ENCODE measurements at places on chromosomes 7 and 10.

GRCh38 chr7:12074889-12075288, 136.2 kb upstream of the TMEM106B start:
- no peak for DNase-seq

- no peak for DNase-seq
Measured at GRCh38 chr7:141737118-141737835, 881 bp upstream of the SSBP1 start.

DNA sequence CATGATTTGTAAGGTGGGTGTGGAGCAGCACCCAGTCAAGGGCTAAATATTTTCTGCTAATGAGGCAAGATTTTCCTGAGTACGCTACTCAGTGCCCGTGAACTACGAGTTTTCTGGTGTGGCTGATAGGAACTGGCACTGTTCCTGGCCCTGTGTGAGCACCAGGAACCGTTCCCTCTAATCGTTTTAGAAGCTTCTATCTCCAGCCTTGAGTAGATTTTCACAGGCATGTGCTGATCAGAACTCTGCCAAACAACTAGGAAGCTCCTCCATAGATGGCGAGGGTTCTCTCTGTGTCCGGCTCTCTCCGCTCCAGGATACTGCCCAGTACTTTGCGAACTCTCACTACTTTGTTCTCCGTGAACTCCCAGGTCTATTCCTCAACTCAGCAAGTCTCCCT, 17.7 kb downstream of the TRIM4 start:
- no peak for DNase-seq

DNA sequence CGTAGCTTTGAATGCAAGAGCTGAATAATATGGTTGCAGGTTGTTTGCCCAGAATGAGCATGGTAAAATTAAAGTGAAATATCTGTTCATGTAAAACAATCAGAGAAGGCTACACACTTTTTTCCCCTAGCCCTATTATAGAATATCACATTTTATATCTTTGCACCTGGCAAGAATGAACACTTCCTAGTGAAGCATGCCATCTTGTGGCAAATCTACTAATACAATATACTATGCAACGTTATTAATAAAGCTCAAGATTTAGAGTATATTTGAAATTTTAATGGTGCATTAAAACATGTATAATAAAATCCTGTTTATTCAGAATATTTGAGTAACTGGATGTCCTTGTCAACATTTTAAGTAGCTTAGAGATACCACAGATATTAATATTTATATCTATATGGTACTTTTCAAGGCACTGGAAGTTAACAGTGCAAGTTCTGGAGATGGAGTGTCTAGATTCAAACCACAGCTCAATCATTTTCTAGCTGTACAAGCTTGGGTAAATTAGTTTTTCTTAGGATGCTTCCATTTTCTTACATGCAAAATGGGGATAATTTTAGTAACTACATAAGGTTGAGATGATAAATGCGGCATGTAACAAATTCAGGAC, 643.1 kb upstream of the SEMA3D start:
- DNase-seq = no peak

- DNase-seq = no peak
Measured at GRCh38 chr7:3957472-3958108, 656.5 kb downstream of the SDK1 start.

DNA sequence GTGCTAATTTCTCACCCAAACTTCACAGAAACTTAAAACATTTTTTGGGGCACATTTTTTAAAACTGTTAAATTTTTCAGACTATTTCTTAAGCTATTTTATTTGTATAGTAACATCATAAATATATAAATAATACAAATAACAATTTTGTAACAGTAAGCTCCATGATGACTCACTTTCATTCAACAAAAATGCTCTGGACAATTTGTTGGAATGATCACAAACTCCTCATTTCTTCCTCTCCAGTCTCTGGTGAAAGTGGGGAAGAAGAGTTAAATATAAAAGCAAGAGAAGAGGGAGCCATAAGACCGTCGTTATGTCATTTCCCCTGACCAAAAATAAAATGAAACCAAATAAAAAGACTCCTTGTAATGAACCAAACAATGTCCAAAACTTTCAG, 162.4 kb downstream of the AGMO start:
- DNase-seq = no peak

- no peak for DNase-seq
Measured at GRCh38 chr10:100334762-100335161, 4.7 kb upstream of the PKD2L1 start.

- DNase-seq = no peak
Measured at GRCh38 chr10:19451937-19452336, 364.3 kb upstream of the PLXDC2 start.

DNA sequence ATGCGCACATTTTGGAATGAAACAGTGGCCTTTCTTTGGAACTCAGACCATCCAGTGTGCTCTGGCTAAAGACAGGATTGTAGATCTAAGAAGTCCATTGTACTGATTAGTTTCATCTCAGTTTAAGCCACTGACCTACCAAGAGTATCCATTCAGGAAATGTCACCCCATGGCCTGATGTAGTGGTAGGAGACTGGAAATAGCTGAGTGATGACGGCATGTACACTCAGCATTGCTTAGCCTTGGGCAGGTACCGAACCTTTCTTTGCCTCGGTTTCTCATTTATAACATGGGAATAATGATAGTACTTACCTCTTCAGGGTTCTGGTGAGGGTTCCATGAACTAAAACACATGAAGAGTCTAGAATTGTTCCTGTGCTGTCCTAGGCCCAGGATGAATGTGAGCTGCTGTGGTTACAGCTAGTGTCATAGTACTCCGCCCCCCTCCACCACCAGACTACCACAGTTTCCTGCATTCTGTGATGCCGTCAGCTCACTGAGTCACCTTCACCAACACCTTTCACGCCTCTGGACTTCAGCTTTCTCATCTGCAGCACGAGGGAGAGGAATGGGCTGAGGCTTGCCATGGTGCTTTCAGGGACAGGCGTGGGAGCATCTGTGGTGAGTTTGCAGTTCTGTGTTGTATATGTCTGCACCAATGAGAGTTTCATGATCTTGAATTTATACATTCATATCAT, 484.0 kb upstream of the GALNT17 start:
- peak; percentile 68 for DNase-seq

GRCh38 chr7:22979861-22980260, 34.1 kb downstream of the HYCC1 start:
- no peak for DNase-seq

GRCh38 chr10:59648711-59649201, 60.9 kb downstream of the SLC16A9 start:
- DNase-seq = no peak

DNA sequence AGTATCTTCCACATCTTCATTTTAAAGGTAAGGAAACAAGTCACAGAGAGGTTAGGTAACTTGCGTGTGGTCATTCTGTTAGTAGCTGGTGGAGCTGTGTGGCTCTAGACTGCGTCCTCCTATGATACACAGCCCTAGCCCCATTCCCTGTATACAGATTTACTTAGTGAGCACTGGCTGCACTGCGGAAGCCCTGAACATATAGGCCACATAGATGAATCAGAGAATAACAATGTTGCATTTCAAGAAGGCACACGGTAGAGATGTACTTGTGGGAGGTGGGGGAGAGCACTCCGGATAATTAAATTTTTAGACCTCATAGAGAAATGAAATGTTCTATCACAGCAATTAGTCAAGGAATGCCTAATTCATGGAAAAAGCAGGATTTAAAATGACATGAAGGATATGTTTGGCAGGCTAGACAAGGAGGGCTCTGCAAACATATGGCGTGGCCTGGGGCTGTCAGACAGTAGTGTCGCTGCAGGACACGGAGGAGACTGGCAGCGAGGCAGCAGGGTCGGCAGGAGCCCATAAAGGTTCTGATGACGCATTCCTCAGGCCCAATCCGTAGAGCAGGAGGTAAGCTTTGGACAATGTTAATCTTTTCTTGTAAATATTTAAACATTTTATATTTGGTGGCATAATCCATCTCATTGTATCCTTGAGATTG, 29.5 kb downstream of the RAB11FIP2 start:
- no peak for DNase-seq

DNA sequence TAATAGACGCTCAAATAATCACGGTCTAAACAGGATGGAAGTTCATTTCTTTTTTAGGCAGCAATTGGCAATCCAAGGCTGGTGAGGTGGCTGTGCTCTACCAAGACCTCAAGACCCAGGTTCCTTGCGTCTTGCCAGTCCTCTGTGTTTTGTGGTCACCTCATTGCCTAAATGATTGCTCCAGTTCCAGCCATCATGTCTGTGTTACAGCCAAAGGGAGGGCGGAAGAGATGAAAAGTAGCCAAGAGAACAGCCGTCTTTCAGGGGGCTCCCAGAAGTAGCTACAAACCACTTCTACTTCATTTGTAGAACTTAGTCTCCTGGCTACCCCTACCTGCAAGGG, 19.2 kb upstream of the C10orf67 start:
- DNase-seq = no peak

- DNase-seq = no peak
Measured at GRCh38 chr10:126270111-126270510, 118.2 kb downstream of the ADAM12 start.

- DNase-seq = no peak
Measured at GRCh38 chr7:8149222-8149621, 112.7 kb downstream of the ICA1 start.

- DNase-seq = no peak
Measured at GRCh38 chr10:120557311-120557710, 100.3 kb downstream of the PLPP4 start.

DNA sequence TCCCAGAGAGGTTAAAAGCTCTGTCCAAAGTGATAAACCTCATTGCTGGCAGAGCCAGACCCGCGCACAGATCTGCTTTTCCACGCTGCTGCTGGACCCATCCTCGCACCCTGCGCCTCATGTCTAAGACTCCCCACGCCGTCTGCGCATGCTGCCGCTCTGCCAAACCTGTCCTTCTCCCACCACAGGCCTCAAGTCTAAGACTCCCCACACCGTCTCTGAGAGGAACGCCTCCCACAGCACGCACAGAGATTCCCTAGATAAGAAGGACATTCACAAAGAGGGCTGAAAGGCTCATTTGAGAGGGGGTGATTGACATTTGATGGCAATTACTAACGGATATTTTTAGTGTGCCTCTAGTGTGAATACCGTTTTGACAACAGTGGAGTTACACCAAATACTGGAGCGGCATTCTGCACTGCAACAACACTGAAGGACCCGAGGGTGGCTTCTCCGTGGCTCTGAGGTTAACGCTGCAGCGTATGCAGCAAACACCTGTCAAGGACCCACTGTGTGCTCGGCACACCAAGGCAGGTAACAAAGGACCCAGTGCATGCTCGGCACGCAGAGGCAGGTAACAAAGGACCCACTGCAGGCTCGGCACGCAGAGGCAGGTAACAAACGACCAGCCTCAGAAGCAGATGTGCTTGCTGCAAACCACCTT, 231.4 kb downstream of the DNAJB6 start:
- no peak for DNase-seq

DNA sequence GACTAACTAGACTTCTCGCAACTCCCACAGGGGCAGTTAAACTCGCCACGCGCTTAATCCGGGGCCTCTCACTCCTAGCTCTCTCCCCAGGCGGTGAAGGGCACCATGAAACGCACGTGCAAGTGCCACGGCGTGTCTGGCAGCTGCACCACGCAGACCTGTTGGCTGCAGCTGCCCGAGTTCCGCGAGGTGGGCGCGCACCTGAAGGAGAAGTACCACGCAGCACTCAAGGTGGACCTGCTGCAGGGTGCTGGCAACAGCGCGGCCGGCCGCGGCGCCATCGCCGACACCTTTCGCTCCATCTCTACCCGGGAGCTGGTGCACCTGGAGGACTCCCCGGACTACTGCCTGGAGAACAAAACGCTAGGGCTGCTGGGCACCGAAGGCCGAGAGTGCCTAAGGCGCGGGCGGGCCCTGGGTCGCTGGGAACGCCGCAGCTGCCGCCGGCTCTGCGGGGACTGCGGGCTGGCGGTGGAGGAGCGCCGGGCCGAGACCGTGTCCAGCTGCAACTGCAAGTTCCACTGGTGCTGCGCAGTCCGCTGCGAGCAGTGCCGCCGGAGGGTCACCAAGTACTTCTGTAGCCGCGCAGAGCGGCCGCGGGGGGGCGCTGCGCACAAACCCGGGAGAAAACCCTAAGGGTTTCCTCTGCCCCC, 19.5 kb downstream of the WNT8B start:
- peak; percentile 32 for DNase-seq

- no peak for DNase-seq
Measured at GRCh38 chr7:77460057-77460486, 43.9 kb upstream of the GSAP start.

DNA sequence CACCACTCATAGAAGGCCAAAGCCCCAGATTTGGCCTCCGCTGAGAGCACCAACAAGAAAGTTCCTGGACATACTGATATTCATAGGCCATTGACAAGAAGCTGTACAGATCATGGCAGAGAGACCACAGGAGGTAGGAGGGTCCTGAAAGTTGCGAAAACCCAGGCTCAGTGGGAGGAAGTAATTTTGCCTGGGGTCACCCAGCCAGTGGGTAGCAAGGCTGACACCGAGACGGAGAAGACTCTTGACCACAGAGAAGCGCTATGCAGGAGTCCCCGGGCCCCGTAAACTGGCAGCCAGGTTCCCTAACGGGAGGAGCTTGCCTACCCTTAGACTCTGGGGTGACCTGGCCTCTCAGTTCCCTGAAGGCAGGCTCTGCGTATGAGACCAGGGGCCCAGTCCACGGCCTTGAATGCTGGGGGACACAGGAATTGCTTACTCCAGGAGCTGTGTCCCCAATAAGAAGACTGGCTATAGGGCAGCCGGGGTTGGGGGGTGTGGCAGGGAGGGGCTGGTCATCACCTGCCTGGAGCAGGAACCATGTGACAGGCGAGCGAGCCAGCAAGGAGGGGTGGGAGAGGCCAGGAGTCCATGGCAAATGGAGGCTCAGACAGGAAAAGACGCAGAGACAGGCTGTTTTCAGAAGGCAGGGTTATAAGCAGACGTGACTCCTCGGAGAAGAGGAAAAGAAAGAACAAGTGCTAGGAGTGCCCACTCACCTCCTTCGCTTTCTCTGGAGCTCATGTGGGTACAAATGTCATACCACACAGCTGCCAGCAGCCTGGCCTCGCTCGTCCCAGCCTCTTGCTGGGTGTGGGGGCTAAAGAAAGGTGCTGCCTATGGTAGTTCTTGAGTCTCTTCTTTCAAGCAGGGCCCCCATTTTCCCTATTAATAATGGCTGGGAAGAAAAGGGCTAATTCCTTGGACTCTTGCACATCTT, 24.6 kb upstream of the NPFFR1 start:
- DNase-seq = no peak

DNA sequence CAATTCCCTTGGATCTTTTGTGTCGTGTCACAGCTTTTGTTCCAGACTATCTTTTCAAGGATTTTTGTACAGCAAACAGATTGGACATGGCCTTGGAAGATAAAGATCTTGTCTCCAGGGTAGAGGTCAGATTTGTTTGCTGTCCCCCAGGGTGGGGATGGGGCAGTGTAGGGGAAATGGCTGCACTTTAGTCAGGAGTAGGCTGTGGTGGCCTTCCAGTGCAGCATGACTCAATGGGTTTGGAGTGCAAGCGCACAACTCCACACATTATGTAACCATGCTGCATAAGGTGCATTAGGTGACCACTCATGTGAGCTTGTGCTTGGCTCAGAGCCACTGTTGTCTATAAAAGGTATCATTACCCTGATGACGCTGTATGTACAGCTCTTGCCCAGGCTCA, 23.9 kb upstream of the ADAMTS14 start:
- DNase-seq = no peak

- DNase-seq = no peak
Measured at GRCh38 chr7:23283086-23283485, 16.1 kb upstream of the MALSU1 start.

GRCh38 chr7:41491308-41491707, 211.6 kb downstream of the INHBA start:
- no peak for DNase-seq

- no peak for DNase-seq
Measured at GRCh38 chr10:6741541-6741941, 161.5 kb upstream of the PRKCQ start.
